ENCODE measurements at places on chromosomes 4 and X. TPM values are rescaled to one million over a fixed set of nuclear protein-coding genes. Genes with fewer than 3 reads are reported as not detected.

NOCT gene
- 17.8 TPM for total RNA-seq

DNA sequence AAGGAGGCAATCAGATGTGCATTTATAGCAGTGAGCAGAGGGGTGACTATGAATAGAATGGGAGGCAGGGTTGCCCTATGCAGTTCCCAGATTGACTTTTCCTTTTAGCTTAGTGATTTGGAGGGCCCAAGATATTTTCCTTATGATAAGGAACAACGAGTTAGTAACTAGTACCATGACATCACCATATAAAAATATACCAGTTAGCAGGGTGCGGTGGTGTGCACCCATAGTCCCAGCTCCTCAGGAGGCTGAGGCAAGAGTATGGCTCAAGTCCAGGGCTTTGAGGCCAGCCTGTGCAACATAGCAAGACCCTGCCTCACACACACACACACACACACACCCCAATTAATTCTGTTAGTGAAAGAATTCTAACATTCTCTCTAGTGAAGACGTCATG lies 53.0 kb downstream of the IL13RA2 start:
- no peak for DNase-seq

DNA sequence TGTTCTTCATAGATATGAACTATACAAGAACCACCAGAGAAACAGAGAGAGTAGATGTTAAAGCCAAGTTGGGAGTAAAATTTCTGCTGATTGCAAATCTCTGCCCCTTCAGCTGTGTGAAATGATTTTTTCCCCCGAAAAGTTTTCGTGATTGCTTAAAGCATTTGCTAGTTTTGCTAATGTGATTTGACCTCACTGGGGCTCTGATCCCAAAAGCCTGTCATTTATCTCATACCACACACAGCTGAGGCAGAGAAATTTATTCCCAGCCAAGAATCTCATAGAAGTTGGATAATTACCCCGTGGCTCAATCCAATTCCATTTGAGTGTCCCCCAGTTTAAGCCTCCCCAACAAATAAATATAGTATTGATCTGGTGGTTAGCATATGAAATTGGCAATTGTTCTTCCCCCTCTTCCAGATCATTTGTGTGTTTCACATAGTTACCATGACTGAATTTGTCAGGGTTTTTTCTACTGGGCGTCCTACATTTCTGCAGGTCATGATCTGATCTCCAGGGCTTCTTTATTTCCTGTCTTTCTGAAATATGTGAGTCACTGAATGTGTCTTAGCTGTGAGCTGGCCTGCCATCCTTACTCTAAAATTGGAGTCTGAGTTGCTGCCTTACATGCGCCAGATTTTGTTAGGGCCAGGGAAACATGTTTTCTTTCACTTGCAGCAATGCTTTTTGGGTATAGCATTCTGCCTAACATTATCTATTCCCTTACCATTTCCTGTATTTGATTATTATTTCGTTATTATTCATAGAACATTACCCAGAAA lies 167.5 kb upstream of the FRMPD4 start:
- no peak for DNase-seq

- DNase-seq, result no peak
These were observed 291.9 kb downstream of the BMPR1B start for GRCh38 chr4:95049551-95050233.

All from OCI-LY7 (cell line).